ENCODE measurements at places on chromosomes 4 and X.
A peak's percentile ranks its signal among the peaks of the same experiment; 100 is the strongest.

DNA sequence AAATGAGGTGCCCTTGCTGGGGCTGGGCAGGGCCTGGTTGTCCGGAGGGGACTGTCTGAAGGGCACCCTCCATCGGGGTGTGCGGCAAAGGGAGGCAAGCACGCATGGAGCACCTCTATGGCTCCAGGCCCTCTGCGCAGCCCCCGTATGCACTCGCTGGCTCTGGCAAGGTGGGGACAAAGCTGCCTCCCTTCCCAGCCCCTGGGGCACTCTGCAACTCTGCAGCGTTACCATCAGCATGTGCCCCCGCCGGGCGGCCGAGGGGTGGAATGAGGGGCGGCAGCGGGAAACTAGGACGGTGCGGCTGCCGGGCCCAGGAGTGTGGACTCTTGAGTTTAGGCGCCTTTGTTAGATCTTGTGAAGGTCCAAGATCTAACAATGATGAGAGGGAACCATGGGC, 26.4 kb downstream of the TRMT44 start:
- no peak for DNase-seq

DNA sequence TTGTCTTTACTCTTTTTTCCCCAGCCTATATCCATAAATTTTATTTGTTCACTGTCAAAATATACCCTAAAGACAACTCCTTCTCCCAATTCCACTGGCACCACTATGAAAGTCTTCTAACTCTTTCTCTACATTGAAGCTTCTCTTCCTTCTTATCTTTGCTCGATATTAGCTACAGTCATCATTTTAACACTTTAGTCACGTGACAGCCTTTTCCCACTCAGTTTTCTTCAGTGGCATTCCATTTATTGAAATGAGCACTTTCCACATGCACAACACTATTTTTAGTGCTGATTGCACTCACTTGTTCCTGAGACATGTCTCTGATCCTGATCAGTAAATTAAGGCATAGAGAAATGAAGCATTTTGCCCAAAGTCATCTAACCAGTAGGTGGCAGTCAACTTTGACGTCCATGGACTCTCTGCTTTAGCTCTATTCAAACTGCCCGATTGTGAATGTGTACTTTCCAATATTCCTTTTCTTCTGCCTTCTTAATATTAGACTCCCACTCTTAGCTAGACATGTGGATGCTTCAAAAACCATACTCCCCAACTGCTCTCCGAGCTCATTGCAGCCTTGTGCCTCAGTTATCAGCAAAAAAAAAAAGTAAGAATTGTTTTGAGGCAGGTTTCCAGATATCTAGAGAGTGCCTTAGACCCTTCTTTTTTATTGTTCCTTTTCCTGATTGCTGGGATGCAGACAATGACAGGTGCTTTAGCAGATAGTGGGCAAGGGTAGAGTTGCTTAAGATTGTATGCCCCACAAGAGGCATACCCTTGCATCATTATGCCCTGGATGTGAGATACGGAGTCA, 394.4 kb upstream of the ADGRL3 start:
- DNase-seq = no peak

GRCh38 chrX:1416327-1416784, 24.4 kb upstream of the SLC25A6 start:
- no peak for DNase-seq

DNA sequence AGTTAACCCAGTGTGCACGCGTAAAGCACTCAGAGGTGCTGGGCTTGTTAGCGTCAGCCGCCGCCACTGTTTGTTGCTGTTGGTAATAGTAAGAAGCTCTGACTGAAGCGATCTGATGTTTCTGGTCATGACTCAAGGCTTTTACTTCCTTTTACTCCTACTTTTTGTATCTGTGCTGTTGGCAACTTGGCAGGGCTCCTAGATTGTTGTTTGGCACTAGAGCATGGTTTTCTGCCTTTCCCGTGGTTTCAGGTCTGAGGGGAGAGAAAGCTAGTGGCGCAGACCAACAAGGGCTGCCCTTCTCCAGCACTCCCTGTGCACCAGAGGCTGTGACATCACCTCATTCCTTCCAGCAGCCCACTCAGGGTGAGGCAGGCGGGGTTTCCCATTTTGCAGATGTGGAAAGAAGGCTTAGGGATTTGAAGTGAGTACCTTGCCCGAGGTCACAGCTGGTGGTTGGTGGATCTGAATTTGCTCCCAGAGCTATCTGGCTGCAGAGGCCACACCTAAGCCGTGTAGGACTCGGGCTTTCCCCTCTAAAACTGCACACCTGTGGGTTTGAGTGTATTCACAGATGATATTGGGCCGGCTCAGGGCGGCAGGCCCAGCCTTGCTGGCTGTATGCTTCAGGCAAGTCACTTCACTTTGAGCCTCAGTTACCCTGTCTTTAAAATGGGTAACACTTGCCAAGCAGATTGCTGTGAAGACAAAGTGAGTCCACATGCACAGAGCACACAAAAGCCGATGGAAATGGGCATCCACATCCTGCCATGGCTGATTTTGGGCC, 51.2 kb upstream of the TADA2B start:
- DNase-seq = peak; percentile 46

- no peak for DNase-seq
These were observed 45.6 kb upstream of the CHRNA9 start for GRCh38 chr4:40289366-40290188.

DNA sequence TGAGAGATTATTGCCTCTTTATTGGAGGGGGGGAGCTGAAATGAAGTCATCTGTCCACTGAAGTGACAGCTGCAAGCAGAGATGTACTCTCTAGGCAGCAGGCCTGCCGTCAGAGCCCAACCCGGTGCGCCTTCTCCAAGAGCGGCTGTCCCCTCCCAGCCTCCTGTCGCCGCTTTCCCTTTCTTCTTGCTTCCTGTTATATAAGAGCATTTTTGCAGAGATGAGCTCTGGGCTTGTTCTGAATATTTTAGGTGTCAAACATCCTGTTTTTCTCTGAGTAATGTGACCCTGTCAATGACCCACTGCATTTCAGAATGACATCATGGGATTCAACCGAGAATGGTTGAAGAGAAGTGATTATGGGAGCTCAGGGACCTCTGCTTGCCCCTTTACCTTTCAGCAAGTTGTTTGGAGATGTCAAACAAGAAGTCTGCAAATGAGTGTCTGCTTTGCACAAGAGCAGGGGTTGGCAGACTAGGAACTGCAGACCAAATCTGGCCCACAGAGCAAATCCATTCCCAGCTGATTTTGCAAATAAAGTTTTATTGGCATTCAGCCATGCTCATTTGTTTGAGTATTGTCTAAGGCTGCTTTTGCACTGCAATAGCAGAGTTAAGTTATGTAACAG, 79.9 kb downstream of the SLC9A6 start:
- no peak for DNase-seq

DNA sequence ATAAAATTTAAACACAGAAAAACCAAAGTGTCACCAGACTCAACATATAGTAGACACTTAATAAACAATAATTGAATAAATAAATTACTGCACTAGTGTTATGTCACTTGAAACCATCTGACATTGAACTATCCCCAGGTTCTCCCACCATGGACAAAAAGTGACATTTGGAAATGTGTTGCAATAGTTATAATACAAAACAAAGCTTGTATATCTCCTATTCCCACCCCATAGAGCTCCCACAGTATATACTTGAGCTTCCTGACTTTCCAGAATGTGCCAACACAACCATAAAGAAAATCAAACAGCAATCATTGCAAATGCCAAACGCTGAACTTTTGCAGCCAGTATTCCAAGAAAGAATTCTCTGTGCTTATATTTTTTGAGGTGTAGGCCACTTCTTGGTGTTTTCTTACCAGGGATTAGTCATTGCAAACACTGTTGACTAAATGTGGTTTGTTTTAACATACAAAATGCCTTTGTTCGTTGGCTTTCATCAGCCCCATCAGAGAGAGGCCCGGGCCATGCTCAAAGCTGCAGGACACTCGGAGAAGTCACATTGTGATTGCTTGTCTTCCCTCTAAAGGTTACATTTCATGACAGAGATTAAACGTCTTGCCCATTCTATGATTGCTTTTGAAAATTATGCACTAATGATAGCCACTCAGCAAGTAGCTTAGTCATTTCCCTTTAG, 33.8 kb downstream of the PPARGC1A start:
- no peak for DNase-seq

- no peak for DNase-seq
These were observed 45.1 kb downstream of the DTHD1 start for GRCh38 chr4:36326476-36327029.

Data from prostate gland (tissue), 2 donors.